Activated naive CD4-positive, alpha-beta T cell treated with Interleukin-2 at 50 U/mL for 16 hours (primary cell): ENCODE measurements at places on chromosomes 11 and 22.

DNA sequence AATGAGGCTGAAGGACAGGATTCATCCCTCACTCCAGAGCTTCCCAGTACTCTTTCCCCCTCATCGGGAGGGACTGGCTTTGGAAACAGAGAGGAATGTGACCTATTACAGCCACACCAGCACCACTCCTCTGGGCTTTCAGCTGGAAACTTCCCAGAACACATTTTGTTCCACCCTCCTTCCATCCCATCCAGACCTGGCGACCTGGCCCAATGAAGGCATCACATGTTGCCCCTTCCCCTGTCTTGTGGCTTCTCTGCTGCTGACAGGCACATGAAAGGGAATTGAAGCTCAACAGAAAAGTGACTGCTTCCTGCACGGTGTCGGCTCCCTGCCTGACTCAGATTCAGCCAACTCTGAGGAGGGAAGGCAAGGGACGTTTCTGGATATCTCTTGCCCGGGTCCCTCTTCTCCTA, 19.1 kb downstream of the IRAG1 start:
- DNase-seq = no peak

DNA sequence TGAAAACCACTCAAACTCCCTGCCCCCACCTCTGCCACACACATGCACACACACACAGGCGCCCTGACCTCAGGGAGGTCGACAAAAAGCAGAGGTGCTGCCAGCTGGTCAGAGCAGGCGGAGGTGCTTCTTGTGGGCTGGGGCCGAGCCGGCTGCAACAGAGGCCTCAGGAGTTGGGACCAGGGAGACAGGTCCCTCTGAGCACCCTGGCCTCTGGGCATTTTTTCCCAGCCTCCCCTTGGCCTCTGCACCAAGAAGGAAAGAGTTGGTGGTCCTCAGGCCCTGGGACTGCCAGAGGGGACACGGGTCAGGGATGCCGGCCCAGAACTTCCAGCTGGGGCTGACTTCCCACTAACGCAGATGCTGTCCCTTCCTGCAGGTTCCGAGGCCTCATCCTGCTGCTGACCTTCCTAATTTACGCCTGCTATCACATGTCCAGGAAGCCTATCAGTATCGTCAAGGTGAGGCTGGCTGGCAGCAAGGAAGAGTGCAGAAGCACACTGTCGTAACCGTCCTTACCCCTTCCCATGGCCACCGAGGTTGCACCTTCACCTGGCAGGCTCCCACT, 13.4 kb downstream of the SLC37A2 start:
- no peak for DNase-seq

GRCh38 chr11:72924568-72925190, 110.5 kb downstream of the ATG16L2 start:
- DNase-seq = no peak

DNA sequence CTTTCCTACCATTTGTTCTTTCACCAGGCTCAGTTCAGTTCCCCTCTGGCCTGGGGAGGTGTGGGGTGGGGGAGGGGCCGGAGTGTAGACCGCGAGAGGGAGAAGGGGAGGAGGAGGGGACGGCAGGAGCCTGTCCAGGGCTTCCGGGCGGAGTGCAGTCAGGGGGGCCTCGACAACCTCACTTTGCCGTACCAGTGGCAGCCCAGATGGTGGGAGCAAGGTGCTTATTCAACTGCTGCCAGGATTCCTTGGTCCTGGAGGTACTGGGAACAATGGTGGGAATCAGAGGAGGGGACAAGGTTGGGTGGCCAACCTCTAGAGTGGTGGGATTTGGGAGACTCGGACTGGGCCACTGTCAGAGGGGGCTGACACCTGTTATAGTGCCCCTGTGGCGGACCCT, 1.2 kb downstream of the BACE1 start:
- DNase-seq = no peak

DNA sequence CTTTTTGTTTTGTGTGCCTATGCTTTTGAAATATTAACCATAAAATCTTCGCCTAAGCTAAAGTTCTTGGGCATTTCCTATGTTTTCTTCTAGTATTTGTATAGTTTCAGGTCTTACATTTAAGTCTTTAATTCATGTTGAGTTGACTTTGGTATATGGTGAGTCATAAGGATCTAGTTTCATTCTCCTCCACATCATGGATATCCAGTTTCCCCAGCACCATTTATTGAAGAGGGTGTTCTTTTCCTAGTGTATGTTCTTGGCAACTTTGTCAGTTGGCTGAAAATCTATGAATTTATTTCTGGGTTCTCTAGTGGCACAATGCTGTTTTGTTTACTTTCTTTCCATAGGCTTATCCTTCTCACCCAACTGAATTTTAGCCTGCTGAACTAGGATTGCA, 49.0 kb downstream of the CTSC start:
- DNase-seq = no peak

DNA sequence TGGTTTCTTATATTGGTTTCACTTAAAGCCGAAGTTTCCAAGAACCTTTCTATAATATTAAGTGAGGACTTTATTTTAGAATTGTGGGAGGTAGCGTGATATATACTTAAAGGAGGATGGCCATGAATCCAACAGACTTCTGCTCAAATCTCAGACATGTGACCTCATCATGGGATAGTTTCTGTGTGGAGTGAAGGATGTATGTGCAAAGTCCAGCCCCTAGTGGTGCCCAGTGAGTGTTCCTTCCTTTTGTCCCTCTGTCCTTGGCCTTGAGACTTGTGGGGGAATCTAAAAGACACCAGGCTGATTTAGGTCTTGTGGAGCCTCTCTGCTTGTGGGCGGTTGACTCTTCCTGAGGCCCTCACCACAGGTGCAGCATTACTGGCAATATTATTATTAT, 43.7 kb downstream of the BARX2 start:
- DNase-seq = no peak

DNA sequence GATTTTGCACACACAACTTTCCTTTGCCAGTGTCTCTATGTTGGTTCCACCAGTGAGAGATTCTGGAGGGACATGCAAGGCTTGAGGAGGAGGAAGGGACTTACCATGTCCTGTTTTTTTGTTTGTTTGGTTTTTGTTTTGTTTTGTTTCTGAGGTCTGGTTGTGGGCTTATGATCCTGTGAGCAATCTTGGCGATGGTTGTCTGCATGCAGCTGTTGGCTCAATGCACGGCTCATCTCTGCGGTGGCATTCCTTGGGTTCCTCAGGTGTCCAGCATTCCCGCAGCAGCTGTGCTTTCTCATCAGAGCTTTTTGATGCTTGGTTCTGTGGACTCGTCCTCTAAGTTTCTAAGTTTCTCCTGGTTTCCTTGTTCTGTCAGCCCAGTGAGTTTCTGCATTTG, 4.8 kb upstream of the NNMT start:
- DNase-seq = no peak

DNA sequence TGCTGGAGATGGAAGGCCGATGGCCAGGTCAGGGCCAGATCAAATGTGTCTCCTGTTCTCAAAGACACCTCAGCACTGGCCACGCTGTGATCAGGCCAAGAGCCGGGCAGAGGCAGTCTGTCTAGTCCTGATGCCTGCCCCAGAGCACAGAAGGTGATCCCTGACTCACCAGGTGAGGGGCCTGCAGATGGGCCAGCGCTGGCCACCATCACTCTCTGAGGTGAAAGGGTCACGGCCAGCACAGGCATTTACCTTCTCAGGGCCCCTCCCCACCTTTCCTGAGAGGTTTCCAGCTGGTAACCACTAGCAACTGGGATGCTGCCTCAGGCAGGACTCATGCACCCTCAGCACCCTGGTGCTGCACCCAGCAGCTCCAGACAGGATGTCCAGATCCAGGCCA, 2.9 kb downstream of the SBF1 start:
- no peak for DNase-seq

DNA sequence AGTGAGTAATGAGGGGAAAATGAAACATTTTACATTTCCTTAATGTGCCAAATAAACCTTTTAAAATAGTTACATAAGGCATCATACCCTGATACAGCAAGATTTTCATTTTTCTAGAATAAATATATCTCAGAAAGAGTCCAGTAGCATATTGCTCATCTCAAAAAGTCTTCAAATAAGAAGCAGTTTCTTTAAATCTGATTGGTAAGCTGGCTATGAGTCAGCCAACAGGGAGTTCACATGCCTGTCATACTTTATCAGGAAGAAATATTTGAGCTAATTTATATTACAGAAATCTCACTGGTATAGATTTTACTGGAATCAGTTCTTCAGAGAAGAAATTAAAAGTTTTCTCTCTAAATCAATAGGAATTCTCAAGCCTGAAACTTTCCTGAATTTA, 258.1 kb downstream of the C11orf87 start:
- no peak for DNase-seq

DNA sequence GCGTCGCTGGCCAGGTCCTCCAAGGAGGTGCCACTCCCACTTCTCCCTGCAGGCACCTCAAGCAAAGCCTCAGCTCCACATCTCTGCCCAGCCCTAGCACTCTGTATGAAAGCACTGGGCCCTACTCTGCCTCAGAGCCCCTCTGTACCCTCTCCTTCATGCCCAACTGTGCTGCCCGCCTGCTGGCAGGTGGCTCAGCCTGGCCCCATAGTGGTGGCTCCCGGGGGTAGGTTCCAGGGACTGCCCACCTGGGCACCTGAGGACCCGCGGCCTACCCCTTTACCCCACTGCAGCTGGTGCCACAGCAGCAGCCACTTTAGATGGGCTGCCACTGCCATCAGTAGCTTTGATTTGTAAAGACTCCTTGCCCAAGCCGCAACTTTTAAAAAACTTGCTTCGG, 1672.8 kb downstream of the LRRC4C start:
- no peak for DNase-seq

DNA sequence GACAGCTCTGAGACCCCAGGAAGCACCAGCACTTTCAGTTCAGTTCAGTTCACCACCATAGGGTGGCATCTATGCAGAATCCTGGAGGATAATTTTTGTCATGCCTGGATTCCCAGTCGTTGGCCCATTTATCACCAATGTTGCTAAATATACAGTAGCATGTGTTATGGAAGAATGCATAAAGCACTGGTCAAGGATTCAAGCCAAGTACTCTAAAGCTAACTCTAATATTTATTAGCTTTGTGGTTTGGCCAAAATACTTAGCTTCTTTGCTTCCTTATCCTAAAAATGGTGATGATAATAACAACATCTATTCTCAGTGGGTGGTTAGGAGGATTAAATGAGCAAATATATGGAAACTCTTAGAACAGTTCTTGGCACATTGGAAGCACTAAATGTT, 294.7 kb upstream of the ZC3H12C start:
- DNase-seq = no peak

DNA sequence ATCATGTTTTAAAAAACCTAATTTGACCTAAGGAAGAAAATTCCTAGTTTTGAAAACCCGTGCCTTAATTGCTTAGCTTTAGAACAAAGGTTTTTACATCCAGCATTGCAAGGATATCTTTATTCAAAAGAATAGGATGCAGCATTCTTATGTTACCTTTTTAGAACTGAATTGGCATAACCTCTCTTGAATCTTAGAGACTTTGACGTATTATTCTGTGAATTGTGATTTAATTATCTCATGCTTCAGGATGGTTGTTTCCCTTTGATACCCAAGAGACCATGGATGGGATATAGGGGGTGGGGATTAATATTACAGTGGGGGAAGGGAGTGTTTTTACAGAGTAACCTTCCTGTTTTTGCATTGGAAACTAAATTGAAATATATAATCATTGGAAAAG, 49.4 kb downstream of the ARHGEF12 start:
- DNase-seq = no peak

GRCh38 chr22:23166841-23167616, 13.3 kb upstream of the BCR start:
- DNase-seq = no peak

DNA sequence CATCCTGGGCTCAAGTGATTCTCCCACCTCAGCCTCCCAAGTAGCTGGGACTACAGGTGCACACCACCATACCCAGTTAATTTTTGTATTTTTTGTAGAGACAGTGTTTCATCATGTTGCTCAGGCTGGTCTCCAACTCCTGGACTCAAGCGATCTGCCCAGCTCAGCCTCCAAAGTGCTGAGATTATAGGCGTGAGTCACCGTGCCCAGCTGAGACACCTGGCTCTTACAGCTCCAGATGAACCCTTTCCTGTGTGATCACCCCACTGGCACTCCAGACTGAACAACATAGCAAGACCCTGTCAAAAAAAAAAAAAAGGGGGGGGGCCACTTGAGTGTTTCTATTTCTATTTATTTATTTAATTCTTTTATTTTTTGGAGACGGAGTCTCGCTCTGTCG, 1.0 kb upstream of the ADSL start:
- DNase-seq = peak; percentile 40

- DNase-seq = no peak
These were observed 30.1 kb upstream of the CD82 start for GRCh38 chr11:44535191-44535980.

GRCh38 chr11:114083391-114084252, 24.1 kb downstream of the ZBTB16 start:
- DNase-seq = no peak
